Left hindlimb (tissue), 1 donor: ENCODE measurements at places on chromosomes 2 and 18.

DNA sequence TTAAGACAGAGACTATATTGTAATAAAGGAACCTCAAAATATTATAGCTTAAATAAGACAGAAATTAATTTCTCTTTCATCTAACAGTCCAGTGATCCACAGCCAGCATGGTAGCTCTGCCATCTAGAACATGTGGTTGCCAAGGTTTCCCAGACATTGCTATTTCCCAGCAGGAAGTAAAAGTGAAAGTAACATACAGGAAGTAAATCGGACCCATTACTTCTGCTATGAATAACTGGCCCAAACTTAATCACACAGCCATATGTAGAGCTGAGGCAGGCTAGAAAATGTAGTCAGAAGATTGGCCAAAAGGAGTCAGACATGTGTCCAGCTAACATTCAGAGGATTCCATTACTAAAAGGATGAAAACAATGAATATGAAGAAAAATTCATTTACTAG, 71.0 kb downstream of the NOL4 start:
- DNase-seq = no peak

- DNase-seq = no peak
These were observed 56.8 kb downstream of the SRD5A2 start for GRCh38 chr2:31523871-31524492.

DNA sequence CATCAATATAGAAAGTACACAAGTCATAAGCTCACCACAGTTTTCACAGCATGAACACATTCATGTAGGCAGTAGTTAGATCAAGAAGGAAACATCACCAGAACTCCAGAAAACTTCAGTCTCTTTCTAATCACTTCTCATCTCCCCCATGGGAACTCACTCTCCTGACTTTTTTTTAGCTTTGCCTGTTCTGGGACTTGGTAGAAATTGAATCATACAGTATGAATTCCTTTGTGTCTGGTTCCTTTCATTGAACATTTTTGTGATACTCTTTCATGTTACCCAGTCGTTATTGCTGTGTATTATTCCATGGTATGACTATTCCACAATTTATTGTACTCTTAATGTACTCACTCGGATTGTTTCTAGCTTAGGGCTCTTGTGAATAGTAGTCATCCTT, 160.2 kb downstream of the TAF4B start:
- DNase-seq = no peak

DNA sequence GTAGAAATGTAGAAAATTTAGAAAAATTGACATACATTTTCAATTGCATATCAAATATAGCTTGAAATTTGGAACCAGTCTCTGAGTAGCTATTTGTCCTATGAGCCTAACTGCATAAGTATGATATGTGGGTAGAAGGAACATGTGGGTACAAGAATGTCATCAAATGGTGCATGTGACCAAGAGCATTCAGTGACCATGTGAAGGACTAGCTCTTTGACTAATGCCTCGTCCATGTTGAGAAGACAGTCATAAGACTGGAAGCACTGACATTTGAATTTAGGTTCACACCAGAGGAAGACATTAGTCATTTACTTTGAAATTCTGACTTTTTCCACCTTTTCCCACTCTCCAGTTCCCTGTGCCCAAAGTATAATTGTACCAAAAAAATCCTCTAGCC, 12.6 kb downstream of the MRPL44 start:
- DNase-seq = no peak

DNA sequence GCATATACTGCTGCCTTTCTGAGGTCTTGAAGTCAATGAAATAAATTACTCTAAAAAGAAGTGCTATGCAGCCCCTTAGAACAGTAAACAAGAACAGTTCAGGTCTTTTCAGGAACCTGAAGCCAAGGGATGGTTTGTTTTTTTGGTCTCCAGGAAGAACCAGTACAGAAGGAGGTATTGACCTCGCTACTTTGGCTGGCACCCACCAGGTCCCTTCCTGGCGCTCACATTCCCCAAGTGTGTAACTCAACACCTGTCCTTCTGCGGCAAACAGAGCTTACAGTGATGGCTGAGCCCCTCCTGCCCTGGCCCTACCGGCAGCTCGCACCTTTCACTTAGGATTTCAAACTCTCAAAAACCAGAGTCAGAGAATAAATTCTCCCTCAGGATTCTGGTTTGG, 51.9 kb downstream of the SETBP1 start:
- DNase-seq = no peak

DNA sequence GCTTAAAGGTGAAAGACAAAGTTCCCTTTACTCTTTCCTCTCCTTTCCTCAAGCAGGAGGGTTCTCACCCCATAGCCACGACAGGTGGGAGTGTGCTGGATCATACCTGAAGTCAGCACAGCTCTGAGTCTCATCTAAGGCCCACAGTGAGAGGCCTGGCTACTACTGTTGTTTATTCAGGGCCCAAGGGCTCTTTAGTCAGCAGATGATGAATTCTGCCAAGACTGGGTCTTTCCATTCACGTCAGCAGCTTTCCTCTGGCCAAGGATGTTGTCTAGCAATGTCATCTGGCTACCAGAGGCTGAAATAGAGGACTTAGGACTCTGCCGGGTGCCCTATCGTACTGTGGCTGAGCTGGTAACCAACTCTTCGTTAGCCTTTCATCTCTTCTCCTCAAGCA, 308.4 kb upstream of the THUMPD2 start:
- no peak for DNase-seq
